NCI-H1694 treated with DMSO at 0.1 percent for 48 hours (cell line): ENCODE measurements at places on chromosomes 2 and 18.
A peak's percentile ranks its signal among the peaks of the same experiment; 100 is the strongest.

DNA sequence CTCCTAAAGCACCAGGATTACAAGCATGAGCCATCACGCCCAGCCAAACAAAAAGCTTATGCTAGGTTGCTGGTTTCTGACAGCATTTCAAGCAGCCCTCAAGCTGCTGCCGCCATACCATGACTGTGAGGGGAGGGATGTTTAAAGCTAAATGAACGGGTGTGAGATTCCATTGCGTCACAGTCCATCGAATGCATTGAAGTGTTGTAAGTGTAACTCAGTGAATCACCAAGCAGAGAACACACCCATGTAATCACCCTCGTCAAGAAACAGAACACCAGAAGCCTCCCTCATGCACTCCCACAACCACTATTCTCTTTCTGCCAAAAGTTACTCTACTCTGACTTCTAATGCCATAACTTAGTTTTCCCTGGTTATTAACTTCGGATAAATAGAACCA lies 32.8 kb upstream of the MC5R start:
- no peak for DNase-seq

DNA sequence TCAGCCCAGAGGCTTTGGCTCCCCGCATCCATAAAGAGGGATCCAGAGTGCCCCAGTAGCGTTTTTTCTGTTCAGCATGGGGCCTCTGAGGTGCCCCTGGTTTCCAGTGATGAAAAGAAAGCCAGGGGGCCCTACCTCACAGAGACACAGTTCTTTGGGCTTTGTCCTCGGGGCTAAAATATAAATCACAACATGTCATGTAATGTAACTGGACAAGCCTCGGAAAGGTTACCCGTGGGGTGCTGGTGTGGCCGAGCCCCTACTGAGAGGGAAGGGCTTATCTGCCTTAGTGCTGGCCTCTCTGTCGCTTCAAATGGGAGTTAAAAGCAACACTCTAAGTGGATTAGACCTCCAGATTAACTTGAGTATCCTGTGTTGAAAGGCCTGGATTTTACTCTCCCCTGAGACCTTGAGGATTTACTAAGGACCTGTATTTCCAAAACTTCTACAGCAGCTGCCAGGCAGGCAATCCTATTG lies 251.6 kb upstream of the APCDD1 start:
- no peak for DNase-seq

- DNase-seq: peak; percentile 54
Measured at GRCh38 chr18:22846088-22846683, 86.9 kb upstream of the RBBP8 start.

DNA sequence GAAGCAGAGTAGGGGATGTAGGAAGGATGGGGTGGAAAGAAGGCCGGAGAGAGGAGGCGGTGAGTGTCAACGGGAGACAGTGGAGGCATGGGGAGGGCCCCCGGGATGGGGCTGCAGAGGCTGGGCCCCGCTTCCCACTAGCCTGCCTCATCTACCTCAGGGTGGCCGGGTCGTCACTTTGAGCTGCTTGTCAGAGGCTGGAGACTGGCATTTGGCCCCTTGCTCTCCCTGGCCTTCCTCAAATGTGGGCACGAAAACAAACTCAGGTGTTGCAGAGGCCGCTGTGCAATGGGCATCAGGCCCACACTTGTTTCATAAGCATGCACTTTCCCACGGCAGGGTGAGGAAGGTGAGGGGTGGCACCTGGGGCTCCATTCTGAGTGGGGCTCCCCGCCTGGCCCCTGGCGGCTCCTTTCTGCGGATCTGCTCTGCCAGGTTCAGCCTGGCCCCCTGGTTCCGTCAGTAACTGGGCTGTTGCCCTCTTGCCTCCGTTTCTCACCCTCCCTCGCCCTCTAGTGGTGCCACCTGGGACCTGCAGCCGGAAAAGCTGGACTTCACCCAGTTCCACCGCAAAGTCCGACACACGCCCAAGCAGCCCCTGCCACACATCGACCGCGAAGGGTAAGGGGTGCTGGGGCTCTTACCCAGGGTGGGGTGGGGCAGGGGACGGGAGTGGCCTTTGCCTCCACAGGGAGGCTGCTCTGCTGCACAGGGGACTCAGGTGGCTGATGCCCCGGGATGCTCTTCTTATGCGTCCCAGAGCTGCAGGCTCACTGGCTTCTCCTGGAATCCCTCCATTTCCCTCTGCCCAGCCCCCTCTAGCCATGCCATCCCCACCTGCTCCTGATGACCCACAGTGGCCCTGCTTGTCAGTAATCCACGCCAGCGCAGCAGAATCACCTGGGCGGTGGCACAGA lies 125.4 kb downstream of the CTIF start:
- no peak for DNase-seq

GRCh38 chr2:147173189-147173581 lies 671.6 kb upstream of the ACVR2A start:
- DNase-seq: no peak

DNA sequence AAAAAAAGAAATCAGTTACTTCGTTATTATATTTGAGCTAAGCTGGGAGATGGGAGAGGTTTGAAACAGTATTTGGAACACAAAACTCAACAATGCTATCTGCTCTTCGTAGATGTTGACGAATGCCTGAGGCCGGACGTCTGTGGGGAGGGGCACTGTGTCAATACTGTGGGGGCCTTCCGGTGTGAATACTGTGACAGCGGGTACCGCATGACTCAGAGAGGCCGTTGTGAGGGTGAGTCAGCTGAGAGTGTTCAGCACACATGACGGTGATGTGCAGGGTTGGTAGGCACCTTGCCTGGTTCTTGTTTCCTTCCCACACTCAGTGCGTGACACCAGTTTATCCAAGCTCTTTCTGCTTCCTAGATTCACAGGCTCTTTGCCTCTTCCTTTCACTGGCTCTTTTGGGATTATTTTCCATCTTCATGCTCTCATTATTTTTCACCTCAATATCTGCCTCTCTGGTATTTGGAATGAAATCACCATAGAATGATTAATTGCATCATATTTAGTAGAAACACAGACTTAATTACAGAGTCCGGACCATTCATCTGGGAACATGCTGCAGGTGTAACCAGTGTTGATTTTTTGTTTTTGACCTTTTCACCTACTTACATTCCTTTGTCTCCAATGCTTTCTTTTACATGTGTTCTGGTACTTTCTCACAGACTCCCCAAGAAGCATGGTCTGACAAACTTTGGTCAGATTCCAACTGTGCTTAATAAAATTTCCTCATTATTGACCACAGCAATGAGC lies 200.6 kb upstream of the RASGRP3 start:
- no peak for DNase-seq

DNA sequence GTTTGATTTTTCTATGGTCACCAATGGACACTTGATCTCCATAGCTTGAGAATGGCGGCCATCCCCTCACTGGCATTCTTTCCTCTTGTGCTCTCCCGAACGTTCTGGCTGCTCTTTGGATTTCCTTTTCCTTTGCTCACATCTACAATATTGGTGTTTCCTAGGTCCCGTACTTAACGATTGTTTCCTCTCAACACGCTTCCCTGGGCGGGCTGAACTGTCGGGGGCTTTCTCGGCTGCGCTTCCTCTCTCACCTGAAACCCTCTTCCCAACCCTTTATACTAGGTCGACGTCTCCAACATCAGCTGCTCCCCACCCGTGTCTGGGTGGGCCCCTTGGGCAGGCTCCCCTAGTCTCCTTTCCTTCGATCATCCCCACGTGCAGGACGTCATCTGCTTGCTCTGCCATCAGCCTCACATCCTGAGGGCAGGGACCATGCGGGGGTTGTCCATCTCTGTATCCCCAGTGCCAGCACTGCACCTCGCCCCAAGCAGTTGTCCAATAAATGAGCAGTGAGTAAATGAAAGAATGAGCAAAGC lies 634 bp upstream of the DIS3L2 start:
- no peak for DNase-seq

DNA sequence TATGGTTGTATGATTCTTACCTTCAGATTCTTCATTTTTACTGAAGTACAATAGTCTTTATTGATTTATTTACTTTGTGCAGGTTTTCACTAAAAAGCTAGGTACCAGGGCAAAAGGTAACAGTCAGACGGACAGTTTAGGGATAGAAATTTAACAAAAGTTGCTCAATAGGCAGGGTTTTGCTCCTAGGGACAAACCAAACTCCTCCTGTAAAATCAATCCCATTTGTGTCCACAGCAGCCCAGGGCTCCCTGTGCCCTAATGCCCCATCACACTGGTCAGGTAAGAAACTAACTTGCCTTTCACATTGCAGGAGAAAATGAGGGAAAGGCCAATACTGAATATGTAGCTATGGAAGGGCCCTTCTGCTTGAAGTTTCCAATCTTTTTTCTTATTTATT lies 410.9 kb downstream of the EPHA4 start:
- DNase-seq: no peak

- DNase-seq: no peak
Measured at GRCh38 chr2:975095-975494, 24.4 kb downstream of the SNTG2 start.

- peak; percentile 69 for DNase-seq
Measured at GRCh38 chr2:196592331-196592910, 47.1 kb upstream of the CCDC150 start.

- DNase-seq: no peak
Measured at GRCh38 chr2:7333189-7333765, 416.1 kb downstream of the RNF144A start.

GRCh38 chr2:73069855-73070642 lies 1.5 kb downstream of the SFXN5 start:
- DNase-seq: no peak

DNA sequence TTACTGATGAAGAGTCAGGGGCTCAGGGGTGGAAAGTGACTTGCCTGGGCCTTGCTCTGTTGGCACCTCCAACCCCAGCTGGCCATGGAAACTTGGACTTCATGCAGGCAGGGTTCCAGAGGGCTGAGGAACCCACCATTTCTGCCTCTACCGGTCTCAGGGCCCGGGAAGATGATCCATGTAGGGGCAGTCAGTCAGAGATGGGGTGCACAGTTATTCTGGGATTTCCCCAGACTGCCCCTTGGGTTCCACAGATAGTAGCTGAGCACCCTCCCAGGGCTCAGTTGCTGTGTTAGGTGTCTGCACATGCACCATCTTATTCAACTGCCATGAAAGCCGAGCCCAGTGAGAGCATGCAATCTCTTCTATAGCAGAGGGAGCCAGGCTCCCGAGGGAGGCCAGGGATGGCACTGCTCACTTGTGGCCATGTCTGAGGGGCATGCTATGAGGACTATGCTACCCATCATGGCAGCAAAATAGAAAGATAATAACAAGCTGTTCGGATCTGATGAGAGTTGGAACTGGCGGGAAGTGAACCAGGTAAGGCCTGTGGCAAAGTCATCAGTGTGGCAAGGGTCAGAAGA lies 37.3 kb downstream of the RHOB start:
- DNase-seq: no peak

- peak; percentile 42 for DNase-seq
Measured at GRCh38 chr2:157894694-157895435, 18.7 kb upstream of the ACVR1 start.

- no peak for DNase-seq
Measured at GRCh38 chr18:32867330-32867729, 94.5 kb upstream of the KLHL14 start.

DNA sequence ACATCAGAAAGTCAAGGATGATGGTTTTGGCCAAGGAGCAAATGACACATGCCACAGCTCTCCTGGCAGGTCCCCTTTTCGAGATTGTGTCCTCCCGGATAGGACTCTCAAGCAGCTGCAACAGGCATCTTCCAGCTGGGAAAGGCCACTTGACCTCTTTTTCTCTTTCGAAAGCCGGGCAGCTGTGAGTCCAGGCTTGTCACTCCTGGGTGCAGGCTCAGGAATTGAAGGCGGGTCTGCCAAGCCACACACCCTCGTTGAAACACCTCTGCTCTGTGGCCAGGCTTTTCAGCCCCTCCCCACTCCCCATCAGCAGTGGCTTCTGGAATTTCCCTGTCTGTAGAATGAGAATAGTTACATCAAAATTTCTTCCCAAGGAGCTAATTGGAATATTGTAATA lies 98.0 kb downstream of the CCDC138 start:
- no peak for DNase-seq

GRCh38 chr2:3377279-3377611 lies 373 bp downstream of the EIPR1 start:
- peak; percentile 59 for DNase-seq

- DNase-seq: no peak
Measured at GRCh38 chr2:121666042-121666441, 16.8 kb upstream of the CLASP1 start.

DNA sequence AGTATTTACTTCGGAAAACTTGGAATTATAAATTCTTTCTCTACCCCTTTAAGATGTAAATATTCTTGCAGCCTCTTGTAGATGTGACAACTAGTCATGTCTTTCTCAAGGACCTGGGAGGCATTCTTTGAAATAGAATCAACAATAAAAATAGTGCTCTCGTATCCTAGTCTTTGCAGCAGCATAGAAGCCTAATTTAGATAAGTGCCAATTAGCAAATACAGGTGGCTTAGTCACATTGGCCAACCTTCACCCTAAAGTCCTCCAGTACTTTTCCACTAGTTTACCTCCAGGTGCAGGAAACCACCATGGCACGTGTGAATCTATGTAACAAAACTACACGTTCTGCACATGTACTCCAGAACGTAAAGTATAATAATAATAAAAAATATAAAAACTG lies 3.5 kb upstream of the ZSWIM2 start:
- DNase-seq: no peak

GRCh38 chr2:235957251-235957650 lies 210.9 kb downstream of the GBX2 start:
- DNase-seq: no peak

- no peak for DNase-seq
Measured at GRCh38 chr2:124920448-124920847, 895.4 kb downstream of the CNTNAP5 start.

GRCh38 chr2:128724972-128725371 lies 406.3 kb upstream of the HS6ST1 start:
- DNase-seq: no peak

- no peak for DNase-seq
Measured at GRCh38 chr2:26904839-26905238, 56.9 kb downstream of the DPYSL5 start.

DNA sequence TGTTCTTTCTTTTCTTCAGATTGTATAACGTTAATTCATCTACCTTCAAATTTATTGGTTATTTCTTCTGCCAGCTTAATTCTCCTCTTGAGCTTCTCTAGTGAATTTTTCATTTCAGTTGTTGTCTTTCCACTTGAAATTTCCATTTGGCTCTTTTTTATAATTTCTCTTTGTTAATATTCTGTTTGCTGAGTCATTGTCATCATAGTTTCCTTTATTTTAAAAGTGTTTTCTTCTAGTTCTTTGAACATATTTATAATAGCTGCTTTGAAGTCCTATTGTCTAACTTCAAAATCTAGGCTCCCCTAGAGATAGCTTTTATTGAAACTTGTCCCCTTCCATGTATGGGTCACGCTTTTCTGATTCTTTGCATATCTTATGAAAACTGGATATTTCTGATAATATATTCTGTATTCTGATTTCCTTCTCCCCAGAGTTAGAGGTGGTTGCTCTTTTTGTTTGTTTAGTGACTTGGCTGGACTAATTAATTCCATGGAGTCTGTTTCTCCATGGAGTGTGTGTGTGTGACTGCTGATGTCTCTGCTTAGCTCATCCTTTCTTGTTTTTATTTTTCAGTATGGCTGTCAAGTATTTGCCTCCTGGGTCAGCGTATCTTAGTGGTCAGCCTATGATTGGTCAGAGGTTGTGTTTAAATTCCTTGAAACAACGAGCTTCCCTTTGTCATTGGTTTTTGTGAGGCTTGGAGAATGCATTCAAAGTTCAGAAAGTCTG lies 47.6 kb downstream of the DIS3L2 start:
- no peak for DNase-seq

GRCh38 chr2:224591220-224591619 lies 6.1 kb upstream of the CUL3 start:
- no peak for DNase-seq
